ENCODE measurements at places on chromosomes 7 and 10.
A peak's percentile ranks its signal among the peaks of the same experiment; 100 is the strongest.

DNA sequence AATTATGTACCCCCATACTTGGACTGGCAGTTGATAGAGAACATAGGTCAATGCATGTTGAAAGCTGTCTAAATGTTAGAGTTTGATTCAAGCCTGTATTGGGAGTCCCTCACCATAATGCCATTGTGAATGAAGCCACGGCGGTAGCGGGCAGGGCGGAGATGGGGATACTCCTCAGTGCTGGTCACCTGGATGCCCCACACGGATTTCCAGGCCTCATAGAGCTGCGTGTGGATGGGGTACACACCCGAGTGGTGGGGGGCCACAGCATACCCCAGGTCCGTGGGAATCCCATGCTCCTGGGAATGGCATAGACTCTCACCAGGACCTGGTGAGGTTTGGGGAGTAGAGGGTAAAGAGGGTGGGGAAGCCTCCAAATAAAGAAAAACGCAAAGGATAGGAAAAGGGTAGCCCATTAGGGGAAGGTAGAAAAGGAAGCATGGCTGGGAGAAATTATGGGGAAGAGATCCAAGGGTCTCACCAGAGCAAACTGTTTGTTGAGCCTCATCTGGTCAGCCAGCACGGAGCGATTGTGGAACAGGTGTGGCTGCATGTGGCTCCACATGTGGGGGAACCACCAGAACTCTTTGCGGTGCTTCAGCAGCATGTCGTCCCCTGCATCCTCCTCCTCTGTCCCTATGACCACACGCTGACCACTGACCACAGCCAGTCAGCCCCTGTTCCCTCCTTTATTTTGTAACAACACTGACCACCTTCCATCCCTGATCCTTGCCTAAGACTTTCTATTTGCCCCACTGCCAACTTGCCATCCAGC, 5.0 kb downstream of the NDST2 start:
- DNase-seq = no peak

DNA sequence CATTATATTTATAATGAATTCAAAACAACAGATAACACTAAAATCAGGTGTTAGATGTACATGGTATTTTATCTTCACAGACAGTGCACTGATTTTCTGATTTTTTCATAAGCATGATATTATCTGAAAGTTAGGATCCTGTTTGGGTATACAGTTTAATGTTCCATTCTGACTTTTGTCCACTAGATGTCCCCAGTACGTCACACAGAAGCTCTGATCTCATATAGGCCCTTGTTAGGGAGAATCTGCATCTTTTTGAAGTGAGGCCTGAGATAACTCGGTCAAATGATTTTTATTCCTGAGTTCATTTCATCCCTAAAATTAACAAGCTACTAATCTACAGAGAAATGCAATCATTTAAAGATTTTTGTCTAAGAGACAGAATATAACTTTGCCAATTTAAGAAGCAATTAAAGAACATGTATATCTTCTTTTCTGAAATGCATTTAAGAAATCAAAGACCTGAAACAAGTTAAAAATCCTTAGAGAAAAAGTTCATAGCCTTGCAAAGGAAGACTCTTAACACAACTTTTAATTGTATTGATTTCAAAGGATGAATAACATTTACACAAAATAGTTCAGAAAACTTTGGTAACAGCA, 72.0 kb upstream of the TES start:
- peak; percentile 4 for DNase-seq

DNA sequence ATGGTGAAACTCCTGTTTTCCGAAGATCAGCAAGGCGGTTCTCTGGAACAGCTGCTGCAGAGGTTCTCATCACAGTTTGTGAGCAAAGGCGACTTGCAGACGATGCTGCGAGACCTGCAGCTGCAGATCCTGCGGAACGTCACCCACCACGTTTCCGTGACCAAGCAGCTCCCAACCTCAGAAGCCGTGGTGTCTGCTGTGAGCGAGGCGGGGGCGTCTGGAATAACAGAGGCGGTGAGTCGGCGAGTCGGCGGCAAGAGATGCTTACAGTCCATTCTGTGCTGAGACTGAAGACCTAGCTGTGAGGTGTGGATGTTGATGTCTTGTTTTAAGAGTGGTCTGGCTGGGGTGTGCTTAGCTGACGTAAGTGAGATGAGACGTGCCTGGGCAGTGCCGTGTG, 16.2 kb upstream of the GET4 start:
- DNase-seq = no peak

DNA sequence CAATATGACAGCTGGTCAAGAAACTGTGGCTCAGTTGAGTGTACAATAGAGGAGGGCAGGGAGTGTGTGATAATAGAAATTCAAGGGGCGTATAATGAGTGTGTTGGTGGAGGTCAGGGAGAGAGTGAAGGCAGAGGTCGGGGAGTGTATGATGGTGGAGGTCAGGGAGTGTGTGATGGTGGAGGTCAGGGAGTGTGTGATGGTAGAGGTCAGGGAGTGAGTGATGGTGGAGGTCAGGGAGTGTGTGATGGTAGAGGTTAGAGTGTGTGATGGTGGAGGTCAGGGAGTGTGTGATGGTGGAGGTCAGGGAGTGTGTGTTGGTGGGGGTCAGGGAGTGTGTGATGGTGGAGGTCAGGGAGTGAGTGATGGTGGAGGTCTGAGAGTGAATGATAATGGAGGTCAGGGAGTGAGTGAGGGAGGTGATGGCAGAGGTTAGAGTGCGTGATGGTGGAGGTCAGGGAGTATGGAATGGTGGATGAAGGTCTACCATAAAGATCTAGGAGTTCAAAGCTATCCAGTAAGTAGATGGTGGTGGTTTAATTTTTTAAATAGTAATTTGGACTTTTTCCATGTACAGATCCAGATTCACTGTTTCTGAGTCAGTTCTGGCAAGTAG, 57.7 kb upstream of the TNS3 start:
- no peak for DNase-seq

- DNase-seq = no peak
These were observed 8.7 kb upstream of the UTF1 start for GRCh38 chr10:133221331-133221730.

DNA sequence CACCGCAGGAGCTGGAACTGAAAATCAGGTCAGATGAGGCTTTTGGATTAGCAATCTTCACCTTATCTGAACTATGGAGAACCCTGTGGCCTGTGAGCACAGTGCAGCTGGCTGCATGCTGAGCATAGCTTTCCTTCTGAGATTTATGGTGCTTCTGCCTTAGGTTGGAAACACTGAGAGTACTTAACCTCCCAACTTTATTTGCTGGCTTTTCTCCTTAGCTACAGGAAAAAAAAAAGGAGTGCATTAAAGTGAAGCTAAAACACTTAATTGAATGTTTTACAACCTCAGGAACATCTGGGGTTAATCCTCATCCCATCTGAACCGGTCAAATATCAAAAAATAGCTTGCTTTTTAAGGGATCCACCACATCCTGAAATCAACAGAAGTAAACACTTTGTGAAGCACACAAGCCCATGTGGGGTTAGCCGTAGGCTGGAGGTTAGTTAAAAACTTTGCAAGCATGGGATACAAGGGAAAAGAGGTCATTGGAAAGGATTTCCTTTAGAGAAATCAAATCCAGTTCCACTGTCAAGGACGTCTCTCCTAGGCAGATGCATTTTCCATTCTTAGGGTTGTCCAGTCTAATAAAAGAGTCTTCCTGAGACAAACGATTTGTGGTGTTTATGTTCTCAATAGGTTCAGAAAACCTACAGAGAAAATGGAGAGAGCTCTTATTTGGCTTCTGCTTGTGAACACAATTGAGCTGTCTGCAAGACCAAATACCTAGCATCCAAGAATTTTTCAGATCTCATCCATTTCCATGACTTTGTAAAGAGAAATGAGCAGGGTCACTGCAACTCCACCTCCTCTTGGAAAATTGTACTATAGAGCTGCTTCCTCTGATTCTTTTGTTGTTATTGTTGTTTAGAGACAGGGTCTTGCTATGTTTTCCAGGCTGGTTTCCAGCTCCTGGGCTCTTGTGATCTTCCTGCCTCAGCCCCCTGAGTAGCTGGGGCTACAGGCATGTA, 470.4 kb upstream of the IGFBP3 start:
- DNase-seq = no peak

GRCh38 chr10:5450605-5451384, 38.4 kb downstream of the NET1 start:
- no peak for DNase-seq

DNA sequence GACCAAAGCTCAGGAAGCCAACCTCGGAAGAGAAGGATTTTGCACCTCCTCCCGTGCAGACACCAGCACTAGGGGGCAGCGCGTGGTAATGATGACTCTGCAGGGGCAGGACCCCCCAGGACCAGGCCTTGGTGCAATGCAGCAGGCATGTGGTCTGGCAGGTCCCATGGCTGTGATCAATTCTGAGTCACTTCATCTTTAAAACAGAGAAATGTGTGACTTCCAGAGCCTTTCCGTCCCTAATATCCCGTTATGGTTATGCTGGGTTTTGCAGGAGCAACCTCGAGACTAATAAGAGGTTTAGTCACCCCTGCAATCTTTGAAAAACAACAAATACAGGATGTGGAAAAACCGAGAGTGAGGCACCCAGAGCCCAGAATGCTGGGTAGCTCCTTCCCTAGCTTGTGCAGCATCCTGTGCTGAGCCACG, 30.2 kb upstream of the GJD4 start:
- no peak for DNase-seq

DNA sequence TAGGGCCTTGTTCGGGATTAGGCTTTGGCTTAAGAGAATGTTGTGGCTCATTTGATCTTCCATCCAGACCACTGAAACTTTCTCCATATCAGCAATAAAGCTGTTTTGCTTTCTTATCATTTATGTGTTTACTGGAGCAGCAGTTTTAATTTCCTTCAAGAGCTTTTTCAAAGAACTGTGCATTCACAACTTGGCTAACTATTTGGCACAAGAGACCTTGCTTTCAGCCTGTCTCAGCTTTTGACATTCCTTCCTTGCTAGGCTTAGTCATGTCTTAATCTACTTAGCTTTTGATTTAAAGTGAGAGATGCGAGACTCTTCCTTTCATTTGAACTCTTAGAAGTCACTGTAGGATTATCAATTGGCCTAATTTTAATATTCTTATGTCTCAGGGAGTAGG, 19.1 kb upstream of the AKR1B1 start:
- DNase-seq = no peak

All from activated T-cell treated with anti-CD3 and anti-CD28 coated beads for 4 hours (primary cell).